ENCODE measurements at places on chromosomes 12 and 14.
A peak's percentile ranks its signal among the peaks of the same experiment; 100 is the strongest.

DNA sequence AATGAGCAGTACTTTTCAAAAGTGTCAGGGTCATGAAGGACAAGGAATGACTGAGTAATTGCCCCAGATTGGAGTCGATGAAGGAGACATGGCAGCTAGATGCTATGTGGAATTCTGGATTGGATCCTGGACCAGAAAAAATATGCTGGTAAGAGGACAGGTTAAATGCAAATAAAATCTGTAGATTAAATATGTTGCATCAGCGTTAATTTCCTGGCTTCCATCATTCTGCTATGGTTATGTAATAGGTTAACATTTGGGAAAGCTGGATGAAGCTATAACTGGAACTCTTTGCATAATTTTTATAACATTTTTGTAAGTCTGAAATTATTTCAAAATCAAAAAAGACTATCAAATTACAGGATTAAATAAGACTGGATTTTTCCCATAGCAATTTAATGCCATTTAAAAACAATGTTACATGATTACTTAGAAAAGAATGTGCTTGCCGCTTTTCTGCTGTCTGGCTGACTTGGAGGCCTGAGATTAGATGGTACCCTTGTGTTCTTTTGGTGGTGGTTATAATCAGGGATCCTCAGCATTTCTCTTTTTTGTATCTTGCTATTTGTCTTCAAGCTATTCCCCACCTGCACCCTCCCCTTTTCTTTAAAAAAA, 65.1 kb downstream of the FBXW8 start:
- DNase-seq, result no peak

- no peak for DNase-seq
Observed at GRCh38 chr14:79186523-79186922, 1016.4 kb downstream of the NRXN3 start.

- DNase-seq, result no peak
Observed at GRCh38 chr12:92719674-92720073, 16.9 kb downstream of the PLEKHG7 start.

GRCh38 chr14:24427537-24428508, 1.6 kb downstream of the CBLN3 start:
- DNase-seq, result no peak

- no peak for DNase-seq
Observed at GRCh38 chr12:126093908-126094307, 1028.7 kb downstream of the AACS start.

GRCh38 chr14:44657203-44657602, 150.1 kb upstream of the FSCB start:
- no peak for DNase-seq

DNA sequence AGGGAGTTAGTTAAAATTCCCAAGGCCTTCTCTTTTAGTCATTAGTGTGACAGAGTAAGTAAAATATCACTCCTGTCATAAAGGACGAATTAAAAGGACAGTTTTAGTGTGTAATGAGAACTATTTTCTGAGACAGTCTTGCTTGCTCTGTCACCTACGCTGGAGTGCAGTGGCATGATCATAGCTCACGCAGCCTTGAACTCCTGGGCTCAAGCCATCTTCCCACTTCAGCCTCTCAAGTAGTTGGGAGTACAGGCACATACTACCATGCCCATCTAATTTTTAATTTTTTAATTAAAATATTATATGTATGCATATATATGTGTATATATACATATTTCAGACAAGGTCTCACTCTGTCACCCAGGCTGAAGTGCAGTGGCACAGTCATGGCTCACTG, 17.2 kb downstream of the KLC1 start:
- DNase-seq, result no peak

DNA sequence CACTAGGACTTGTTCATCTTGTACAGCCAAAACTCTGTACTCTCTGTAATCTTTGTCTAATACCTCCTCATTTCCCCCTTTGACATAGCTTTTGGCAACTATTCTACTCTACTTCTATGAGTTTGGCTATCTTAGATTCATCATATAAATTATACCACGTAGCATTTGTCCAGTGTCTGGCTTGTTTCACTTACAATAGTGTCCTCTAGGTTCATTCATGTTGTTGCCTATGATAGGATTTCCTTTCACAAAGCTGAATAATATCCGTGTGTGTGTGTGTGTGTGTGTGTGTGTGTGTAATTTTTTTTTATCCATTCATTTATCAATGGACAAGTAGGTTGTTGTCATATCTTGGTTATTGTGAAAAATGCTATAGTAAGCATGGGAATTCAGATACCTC, 209.5 kb downstream of the KCNC2 start:
- DNase-seq, result no peak

DNA sequence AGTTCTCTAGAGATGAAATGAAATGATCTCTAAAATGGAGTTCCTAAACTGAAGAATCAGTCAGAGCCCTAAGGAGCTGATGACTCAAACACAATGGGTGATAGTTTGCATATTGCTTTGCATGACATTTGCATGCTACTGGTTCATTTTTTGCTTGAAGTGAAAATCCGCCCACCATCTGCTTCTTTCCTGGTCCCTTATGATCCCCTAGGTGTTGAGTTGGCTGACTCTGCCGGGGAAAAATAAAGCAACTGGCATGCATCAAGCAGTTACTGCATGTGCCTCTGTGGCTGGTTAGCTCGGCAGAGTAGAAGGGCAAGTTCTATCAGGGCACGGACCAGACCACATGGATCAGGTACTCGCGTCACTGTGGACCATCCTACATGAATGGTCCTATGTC, 151.1 kb downstream of the PPM1H start:
- no peak for DNase-seq

DNA sequence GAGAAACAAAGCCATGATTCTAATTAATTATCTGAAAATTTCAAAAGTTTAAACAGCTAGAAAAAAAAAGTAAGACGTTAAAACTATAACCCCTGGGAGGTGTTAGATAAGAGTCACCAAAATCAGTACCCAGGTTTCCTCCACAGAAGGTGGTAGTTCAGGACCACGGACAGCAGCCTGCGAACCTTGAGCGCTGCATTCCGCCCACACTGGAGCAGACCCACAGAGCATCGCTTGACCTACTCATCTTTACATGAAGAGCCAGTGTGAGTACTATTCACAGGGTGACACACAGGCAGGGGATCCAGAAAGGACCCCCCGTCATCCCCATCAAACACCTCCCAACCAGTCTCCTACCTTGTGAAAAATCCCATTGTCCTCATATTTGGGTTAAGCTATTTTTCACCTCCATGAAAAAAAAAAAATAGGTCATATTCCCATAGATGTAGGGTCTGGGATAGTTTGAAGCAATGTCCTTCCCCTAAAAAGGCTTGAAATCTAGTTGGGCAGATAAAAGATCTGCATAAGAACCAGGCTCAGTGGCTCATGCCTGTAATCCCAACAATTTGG, 8.8 kb upstream of the CHGA start:
- peak; percentile 10 for DNase-seq

DNA sequence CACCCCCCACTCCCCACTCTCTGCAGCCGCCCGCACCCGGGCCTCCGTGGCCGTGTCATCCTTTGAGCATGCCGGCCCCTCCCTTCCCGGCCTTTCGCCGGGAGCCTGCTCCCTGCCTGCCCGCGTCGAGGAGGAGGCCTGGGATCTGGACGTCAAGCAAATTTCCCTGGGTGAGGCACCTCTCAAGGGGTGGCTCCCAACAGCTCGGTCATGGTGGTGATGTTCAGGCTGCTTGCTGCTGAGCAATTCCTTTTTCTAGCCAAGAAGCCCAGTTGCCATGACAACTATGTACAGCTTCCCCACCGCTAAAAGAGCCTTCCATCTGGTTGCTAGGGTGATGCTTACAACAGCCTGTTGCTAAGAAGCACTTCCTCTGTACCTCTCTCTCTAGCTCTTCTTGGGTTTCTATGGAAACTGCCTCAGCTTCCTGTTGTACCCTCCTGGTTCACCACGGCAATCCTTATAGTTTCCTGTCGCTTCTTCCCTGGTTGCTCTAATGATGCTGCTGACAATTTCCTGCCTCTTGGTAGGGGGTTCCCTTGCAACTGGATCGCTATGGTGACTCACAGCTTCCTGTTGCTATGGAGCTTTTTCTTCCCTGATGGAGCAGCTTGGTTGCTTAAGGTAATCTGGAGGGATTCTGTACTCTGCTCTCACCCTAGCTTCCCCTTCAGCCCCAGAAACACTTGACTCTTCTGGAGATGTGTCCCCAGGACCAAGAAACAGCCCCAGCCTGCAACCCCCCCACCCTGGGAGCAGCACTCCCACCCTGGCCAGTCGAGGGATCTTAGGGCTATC, 11.0 kb downstream of the ZNF219 start:
- DNase-seq, result peak; percentile 95

GRCh38 chr14:96195441-96196081, 9.1 kb upstream of the BDKRB2 start:
- DNase-seq, result no peak

- no peak for DNase-seq
Observed at GRCh38 chr12:89521364-89522223, 3.0 kb downstream of the GALNT4 start.

- peak; percentile 86 for DNase-seq
Observed at GRCh38 chr14:69726761-69727511, 40.0 kb upstream of the SRSF5 start.
